B cell (primary cell): ENCODE measurements at places on chromosomes 6 and 20.

DNA sequence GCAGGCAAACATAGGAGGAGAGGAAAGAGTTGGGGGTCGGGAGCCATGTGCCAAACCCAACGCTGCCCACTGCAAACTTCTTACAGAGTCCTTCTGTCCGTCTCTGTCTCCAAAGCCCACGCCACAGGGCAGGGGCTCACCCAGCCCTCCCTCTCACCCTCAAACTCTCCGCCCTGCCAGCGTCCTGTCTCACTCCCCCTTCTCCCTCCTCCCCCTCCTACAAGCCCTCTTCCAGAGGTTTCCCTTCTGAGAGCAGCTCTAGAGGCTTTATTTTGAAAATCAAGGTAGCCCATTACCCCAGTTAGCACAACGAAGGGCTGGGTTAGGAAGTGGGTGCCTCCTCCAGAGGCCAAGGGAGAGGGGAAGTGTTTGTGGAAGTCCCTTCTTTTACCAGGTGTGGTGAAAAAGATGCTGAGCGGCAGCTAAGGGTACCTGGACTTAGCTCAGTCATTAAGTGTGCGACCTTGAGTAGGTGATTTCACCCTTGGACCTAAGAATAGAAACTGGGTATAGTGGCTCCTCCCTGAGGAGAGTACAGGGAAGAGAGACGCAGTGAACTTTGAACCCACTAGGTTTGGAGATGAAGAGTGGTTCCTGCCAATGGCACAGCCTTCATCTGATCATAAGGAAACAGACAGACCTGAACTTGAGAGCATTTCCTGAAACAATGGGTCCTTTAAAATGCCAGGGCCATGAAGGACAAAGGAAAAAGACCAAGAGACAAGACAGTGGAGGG is 123.8 kb downstream of the BANF2 start:
- DNase-seq = no peak

DNA sequence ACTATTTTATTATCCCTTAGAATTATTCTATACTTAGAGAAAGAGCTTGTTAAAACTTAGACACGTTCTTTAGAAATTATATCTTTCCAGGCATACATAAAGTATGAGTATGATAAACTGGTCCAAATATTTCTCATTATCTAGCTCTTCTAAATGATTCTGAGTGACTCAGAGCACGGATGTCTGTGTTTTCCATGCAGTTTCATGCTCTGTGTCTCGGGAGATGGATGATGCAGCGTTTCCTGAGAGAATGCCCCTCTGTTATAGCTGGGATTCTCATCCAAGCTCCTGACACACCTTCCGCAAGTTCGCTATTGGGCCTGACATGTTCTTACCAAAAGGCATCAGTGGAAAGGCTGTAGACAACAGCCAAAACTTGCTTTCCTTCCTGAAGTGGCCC is 19.3 kb downstream of the SIRT5 start:
- DNase-seq = no peak

DNA sequence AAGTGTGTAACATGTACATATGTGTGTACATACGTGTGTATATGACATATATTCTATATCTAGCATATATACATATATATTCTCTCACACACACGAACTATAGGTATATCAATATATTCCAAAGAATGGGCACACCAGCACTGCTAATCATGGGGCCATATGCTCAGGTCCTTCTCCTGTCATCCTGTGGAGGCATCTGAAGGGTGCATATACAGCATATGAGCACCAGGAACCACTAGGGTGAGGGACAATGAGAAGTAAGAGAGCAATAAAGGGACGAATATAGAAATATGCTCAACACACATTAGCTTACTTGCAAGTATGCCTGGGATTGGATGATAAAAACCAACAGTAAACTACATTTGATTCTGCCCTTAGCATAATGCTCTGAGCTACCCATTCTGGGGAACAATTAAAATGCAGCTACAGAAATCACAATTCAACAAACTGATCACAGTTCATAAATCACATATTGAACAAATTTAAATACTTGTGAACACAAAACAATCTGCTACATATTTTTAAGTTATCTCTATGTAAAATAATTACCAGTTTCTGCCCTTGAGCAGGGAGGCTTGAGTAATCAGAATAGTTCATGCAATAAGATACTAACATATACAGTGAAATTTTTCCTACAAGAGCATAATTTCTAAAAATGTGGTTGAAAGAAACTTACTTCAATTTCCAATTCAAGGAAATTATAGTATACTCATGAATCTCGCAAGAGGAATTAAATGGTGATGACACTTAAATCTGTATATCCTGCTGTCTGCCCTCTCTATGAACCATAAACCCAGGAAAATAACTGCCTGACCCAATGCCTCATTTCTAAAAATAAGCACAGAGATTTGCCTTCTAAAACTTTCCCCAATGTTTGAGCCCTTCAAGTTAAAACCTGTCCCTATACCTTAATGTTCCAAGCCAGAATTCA is 272.2 kb upstream of the THEMIS start:
- DNase-seq = no peak

GRCh38 chr6:105902401-105903031 is 183.6 kb upstream of the PRDM1 start:
- no peak for DNase-seq

DNA sequence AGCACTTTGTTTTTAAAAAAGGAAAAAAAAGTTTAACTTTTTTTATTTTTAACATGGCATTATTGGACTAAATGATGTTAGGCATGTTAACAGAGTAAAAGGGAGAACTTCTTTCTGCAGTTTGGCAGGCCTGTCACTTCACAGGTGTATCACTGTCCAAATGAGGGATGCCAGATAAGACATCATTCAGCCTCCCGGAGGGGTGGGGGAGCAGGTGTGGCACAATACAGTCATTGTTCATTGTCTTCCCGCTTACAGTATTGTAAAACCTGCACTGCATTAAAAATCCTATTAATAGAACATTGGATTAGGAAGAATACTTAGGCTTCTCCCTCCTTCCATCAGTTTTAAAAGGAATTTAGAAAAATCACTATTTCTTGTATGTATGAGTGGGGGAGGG is 80.7 kb downstream of the CARMIL1 start:
- no peak for DNase-seq

GRCh38 chr20:43721097-43721428 is 5.7 kb downstream of the GTSF1L start:
- DNase-seq = no peak

DNA sequence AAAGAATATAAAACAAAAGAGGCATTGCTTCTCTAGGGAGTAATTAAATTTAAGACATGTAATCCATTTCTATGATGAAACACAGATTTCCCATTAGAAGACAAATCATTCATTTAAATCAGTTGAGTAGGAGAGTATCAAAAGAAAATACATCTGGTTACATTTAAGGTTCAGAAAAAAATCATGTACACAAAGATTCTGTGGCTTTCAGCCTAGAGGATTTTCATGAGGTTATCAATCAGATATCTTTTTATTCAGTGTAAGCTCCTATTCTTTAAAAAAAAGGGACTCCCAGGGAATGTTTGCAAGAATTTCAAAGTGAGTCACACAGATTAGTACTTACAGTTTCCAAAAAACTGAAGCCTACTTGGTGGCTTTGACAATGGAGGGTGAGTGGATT is 24.9 kb downstream of the COL21A1 start:
- DNase-seq = no peak

DNA sequence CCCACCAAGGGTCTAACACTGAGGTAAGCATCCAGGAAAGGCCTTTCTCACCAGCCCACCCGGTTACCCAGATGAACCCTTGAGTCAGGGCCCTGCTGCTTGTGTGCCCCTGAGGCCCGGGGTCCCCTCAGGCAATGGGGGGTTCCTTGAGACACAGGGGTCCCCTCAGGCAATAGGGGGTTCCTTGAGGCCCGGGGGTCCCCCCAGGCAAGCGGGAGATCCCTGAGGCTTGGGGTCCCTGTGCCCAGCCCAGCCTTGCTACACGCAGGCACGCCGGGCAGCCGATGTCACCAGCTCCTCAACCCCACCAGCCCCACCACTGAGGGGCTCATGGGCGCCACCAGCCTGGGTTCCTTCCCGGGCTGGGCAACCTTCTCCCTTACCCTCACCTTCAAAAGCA is 247.2 kb downstream of the TTLL2 start:
- no peak for DNase-seq

- DNase-seq = peak; percentile 22
Measured at GRCh38 chr20:21104466-21104761, 1.7 kb downstream of the LINC00237 start.

GRCh38 chr20:44354979-44355497 is 461 bp upstream of the HNF4A start:
- no peak for DNase-seq

DNA sequence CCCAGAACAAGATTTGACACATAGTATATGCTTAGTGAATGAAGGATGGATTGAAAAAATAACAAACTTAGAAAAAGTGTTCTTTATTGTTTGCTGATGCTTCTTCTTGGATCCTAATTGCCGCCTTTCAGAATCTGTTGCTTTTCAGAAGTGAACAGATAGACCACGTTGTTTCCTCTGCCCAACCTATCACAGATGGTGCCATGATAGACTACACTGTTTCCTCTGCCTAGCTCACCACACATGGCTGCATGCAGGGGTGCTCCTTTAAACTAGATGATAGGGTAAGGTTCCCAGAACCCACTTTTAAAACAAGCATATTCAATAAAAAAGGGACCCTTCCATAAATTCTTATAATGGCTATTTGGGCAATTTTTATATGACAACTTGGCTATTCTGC is 4.6 kb upstream of the RGS17 start:
- DNase-seq = no peak

- peak; percentile 51 for DNase-seq
Measured at GRCh38 chr6:150590446-150590845, 9.2 kb upstream of the PLEKHG1 start.

DNA sequence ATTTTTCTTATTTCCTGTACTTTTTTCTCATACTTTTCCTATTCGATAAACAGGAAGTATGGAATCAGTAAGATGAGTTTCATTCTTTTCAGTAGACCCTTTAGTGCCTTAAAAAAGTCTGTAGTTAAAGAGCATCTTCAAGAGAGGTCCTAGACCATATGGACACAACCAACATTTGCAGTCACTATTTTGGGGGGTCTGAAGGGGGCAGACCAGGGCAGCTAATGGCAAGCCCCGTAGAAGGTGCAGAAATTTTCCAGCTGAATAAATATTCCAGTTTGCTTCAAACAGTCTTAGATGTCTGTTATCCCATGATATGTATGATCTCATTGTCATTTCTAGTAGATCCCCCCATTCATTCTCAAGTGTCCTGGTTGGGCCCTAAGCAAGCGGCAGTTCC is 52.8 kb downstream of the MAP3K5 start:
- DNase-seq = peak; percentile 42

DNA sequence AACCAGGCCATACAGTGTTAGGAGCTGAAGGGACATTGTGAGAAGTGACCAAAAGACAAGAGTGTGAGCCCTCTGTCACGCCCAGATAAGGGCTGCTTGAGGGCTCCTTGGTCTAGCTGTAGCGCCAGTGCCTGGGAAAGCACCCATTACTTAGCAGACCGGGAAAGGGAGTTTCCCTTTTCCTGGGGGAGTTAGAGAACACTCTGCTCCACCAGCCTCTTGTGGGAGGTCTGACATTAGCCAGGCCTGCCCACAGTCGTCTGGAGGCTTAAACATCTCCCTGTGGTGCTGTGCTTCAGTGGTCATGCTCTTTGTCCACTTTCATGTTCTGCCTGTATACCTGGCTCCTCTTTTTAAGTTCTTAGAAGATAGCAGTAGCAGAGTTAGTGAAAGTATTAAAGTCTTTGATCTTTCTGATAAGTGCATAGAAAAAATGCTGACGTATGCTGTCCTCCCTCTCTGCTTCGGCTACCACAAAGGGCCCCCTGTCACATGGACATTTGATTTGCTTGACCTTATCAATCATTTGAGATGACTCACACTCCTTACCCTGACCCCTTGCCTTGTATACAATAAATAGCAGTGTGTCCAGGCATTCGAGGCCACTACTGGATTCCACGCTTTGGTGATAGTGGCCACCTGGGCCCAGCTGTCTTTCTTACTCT is 201.5 kb upstream of the ECI2 start:
- no peak for DNase-seq

DNA sequence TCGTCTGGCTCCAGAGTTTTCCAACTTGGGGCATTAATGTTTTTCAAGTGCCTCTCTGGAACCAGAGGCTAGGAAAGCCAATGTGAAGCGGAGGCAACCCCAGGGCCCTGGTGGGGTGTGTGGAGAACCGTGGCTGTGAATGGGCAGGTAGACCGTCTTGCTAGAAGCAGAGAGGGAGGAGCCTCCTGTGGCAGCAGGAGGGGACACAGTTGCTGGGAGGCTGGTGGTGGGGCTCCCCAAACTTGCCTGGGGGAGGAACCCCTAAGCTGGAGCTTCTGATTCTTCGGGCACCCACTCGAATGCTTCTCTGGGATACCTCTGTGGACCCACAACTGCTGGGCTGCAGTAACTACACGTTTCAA is 65.3 kb upstream of the APCDD1L start:
- DNase-seq = no peak

GRCh38 chr6:36605560-36606391 is 11.6 kb downstream of the SRSF3 start:
- no peak for DNase-seq

DNA sequence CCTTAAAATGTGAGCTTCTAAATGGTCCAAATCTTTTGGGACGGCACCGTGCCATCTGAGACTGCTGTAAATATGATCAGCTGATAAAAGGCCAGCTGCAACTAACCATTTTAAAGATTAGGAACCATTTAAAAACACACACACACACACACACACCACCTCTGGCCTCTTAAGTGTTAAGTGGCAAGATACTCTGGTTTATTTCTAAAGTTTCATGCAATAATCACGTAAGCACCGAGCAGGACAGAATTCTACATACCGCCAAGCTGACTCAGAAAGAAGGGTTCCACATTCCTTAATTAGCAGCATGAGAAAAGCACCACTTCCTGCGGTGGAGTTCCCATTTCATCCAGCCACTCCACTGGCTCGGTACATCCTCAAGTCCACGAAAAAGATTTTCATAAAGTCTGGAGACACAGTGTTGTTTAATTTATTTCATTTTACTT is 17.8 kb upstream of the ZNF217 start:
- DNase-seq = no peak

- no peak for DNase-seq
Measured at GRCh38 chr20:4697189-4697830, 24.4 kb upstream of the PRND start.

DNA sequence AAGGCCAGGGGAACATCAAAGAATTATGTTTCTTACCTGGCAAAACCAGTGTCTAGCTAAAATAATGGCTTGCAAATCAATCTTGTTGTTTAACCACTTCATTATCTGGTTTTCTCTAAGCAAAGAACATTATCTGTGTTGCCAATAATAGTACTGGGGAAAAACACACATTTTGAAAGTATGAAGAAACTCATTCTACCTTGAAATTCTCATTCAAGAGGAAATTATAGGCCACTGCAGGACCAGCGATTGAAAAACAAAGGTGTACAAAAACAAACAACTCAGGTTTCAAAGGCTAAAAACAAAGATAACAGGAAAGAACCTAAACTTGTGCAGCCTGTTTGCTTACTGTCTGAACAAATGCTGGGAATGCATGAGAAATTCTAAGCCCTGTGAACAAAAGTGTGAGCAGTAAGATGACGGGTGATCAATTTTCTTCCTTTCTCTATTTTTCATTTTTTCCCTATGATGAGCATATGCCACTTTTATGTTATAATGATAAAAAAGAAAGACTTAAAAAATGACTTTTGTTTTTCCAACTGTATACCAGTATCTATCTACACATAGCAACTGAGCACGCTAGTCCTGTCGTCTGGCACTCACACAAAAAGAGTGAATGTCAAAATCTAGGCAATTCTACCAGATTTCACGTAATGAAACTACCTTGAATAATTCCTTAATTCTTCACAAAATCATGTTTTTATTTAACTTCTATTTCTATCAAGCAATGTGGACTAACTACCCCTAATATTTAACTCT is 117.9 kb downstream of the SGK1 start:
- no peak for DNase-seq

GRCh38 chr6:88442737-88443136 is 276.6 kb upstream of the CNR1 start:
- no peak for DNase-seq
